Inflammatory macrophage (primary cell): ENCODE measurements at places on chromosomes 12 and 14.
A peak's percentile ranks its signal among the peaks of the same experiment; 100 is the strongest.

DNA sequence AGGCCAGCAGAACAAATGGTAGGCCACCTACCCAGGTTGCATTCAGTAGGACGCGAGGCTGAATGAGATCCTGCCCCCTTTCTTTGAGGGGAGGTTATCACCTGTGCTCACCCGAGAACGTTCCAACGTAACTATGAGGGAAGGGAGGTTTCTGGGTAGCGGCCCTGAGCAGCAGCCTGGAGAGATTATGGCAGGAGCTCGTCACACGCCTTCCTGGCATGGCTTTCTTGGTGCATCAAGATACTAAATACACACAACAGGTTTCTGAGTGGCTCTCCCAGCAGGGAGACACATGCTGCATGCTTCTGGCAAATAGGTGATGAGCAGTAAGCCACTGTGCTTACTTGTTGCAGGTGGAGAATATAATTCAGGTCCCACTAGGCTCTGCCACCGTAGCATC lies 147.7 kb downstream of the CALM1 start:
- DNase-seq = no peak

GRCh38 chr12:28578833-28579252 lies 388.6 kb downstream of the CCDC91 start:
- no peak for DNase-seq

DNA sequence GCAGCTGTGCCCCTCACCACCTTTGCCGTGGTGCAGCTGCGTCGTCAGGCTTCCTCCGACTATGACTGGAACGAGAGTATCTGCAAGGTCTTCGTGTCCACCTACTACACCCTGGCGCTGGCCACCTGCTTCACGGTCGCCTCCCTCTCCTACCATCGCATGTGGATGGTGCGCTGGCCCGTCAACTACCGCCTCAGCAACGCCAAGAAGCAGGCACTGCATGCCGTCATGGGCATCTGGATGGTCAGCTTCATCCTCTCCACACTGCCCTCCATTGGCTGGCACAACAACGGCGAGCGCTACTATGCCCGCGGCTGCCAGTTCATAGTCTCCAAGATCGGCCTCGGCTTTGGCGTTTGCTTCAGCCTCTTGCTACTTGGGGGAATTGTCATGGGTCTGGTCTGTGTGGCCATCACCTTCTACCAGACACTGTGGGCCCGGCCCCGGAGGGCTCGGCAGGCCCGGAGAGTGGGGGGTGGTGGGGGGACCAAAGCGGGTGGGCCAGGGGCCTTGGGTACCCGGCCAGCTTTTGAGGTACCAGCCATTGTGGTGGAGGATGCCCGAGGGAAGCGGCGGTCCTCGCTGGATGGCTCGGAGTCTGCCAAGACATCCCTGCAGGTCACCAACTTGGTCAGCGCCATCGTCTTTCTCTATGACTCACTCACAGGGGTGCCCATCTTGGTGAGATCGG lies 2.6 kb downstream of the GPR162 start:
- DNase-seq = no peak

- DNase-seq = peak; percentile 94
Measured at GRCh38 chr12:76588881-76589565, 29.5 kb upstream of the OSBPL8 start.

GRCh38 chr12:100105661-100106060 lies 37.0 kb downstream of the BLTP3B start:
- no peak for DNase-seq

DNA sequence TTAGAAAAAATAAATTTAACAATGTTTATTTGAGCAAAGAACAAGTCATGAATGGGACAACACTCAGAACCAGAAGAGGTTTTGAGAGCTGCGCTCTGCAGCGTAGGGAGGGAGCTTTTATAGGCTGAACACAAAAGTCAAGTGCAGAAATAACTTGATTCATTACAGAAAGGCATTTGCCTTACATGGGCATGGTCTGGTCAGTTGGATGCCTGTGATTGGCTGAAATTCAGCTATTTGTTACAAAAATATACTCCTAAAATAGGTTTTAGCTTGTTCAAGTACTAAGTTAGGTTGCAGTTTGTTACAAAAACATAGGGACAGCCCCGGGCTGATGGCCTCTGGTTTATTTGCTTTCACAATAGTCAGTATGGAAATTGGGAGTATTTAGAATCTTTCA lies 118.0 kb downstream of the NUAK1 start:
- DNase-seq = no peak

- DNase-seq = no peak
Measured at GRCh38 chr12:6040815-6041214, 83.7 kb downstream of the VWF start.

DNA sequence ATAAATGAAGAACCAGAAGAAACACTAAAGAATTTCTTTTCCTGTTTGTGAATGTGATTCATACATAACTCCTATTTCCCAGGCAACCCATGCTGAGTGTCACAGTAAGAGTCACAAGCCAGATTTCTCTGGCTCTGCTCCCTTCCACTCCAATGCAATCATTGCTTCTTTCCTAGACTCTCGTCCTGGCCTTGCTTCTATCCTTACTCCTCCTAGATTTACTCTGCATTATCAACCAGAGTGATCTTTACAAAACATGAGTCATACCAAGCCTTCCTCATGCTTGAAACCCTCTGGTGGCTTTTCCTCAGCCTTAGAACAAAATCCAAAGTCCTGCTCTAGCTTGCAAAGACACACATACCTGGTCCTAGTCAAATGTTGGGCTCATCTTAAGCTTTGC lies 13.3 kb downstream of the IL22 start:
- DNase-seq = no peak

GRCh38 chr14:25396128-25396527 lies 346.2 kb upstream of the STXBP6 start:
- DNase-seq = no peak

DNA sequence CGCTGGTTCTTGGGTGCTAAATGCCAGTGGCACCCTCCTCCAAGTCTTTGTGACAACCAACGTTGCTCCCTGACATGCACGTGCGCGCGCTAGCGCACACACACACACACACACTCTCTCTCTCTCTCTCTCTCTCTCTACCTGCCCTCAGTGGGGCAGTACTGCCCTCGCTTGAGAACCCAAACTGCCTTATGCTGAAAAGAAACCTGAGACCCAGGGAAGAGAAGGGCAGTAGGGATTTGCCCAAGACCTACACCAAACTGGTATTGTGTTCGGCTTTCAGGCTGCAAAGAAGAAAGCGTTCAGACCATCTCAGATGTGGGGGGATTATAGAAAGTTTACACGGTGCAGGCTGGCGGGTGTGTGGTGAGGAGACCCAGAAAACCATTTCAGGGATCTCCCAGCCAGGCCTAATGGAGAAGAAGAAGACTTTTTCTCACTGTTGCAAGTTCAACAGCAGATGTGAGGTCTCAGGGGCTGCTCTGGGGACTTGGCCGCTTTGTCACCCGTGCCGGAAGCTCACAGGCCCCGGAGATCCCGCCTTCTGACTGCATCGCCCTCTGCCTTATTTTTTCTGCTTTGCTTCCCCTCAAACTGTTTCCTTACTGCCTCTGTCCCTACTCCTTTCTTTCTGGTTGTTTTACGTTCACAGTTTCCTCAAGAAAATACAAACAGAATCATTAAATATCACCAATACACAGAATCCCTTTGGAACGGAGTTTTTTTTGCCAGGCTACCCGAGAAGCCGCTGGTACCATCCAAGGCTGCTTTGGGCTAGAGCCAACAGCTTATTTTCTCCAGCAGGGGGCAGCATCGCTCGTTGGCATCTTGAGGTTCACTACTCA lies 82.4 kb downstream of the PPM1A start:
- DNase-seq = peak; percentile 76

- no peak for DNase-seq
Measured at GRCh38 chr14:67071506-67071905, 117.7 kb upstream of the GARIN2 start.

- DNase-seq = no peak
Measured at GRCh38 chr12:10241727-10242126, 29.1 kb downstream of the GABARAPL1 start.

GRCh38 chr14:31712244-31713127 lies 151.3 kb downstream of the NUBPL start:
- DNase-seq = no peak

DNA sequence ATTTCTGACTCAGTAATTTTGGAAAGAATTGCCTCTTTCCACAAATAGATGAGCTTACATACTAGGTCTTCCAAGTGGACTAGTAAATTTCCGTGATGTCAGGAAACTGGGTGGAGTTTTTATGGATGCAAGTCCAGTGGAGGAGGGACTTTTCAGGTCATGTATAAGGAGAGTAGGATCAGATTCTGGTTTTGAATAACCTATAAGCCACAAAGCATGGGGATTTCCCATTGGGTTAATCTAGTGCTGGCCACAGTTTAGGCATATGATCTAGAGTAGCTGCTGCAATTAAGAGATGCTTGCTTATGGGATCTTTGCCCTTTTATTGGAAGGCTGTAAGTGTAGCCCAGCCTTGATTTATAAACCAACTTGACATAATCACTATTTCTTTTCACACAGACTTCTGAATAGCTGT lies 33.8 kb downstream of the STK38L start:
- no peak for DNase-seq

GRCh38 chr12:3935078-3935477 lies 61.9 kb upstream of the PARP11 start:
- DNase-seq = no peak

DNA sequence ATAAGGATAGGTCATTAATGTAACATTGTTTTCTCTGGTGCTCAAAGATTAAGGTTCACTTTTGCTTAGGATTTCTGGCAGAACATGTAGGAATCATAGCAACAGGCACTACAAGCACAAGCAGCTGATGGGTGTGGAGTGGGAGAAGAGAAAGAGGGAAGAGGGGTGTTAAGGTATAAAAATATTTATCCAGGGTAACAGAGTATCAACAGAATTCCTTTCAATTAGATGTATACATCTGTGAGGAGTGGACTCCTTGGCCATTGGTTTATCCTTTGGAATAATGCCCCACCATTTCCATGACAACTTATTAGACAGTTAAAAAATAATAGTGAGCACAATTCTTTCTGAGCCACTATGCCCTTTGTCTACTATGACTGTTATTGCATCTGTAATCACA lies 388.3 kb upstream of the DDHD1 start:
- DNase-seq = no peak

DNA sequence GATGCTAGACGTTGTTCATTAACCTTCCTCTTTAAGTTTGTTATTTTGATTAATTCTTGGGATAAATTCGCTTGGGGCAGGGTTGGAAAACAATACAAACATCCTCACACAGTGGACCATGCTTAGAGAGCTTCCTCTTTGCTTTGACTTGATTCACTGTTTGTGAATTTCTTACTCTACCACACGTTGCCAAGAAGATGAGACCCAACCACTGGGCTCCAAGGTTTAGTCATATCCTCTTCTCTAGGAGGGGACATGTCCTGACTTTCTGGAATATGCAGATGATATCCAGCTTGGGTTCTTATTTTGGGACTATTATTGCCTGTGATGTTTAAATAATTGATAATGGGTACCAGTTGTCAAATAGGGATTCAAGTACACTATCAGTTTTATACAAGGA lies 428.2 kb downstream of the ATP23 start:
- no peak for DNase-seq

DNA sequence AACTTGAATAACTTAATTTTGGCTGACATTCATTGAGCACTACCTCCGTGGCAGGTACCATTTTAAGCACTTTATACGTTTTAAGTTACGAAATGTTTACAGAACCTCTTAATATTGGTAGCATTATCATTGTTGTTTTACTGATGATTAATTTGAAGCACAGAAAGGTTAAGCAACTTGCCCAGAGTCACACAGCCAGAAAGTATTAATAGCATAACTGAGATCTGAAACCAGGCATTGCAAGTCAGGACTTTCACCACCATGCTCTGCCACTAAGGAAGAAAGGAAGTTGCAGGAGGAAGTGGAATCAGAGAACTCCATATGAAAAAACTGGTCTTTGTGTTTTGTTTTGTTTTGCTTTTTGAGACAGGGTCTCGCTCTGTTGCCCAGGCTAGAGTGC lies 28.2 kb upstream of the BCAT1 start:
- peak; percentile 78 for DNase-seq

DNA sequence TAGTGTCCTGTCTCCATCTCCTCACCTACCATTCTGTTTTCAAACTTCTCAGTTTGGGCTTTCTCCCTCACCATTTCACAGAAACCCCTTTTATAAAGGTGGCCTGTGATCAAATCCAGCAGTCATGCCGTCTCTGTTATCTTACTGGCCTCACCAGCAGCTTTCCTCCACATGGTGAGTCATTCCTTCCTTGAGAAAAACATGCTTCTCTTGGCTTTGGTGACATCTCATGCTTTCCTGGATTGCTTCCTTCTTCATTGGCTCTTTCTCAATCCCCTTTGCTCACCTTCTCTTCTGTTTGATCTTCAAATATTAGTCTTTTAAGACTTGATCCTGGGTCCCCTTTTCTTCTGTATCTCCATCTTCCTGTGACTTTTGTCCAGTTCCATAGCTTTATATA lies 164.9 kb downstream of the ANO4 start:
- no peak for DNase-seq

DNA sequence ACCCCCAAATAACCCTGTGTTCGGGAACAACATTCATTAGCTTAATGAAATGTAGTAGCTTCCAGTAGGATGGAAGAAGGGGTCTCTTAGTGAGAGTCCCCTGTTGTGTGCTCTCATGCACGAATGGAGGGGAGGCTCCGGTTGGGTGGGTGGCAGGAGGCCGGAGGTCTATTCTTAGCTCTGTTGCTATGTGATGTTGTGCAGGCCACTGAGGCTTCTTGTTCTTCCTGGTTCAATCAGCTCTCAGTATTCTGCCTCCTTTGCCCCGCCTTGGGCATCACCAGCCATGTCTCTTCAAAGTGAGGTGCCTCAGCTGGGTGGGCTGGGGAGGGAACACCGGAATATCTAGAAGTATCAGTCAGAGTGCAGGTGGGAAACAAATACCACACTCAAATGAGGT lies 50.8 kb downstream of the KCNA1 start:
- no peak for DNase-seq

DNA sequence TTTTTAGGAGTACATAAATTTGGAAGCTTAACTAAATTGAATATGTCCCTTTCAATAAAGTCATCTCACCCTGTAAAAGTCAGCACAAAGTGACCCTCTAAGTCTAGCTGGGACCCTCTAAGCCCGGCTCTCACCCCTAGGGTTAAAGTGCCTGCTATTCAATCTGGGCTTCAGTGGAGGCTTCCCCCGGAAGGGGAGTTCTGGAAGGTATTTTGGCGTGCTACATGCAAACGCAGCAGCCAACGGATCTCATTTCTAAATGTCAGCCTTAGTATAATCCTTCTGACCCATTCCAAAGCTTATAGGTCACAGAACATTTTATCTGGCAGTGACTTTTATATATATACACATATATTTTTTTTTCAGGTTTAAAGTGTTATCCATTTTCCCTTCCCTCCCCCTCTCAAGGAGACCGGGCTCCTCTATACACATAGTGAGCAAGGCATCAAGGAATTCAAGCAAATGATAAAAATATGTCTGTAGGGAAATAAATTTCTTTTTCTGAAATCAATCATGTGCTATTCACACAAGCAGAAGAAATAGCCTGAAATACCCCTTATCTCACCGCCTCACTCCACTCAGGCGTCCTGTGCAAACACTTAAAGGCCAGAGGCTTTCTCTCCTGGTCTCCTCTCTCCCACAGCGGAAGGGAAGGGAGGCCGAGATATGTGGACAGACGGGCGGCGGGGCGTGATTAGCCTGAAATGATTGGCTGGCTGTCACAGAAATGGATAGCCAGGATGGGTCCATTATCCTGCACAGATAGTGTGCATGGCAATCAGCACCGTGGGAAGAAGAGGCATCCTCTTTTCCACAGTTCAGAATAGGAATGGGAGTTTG lies 301.7 kb downstream of the GALC start:
- DNase-seq = no peak

GRCh38 chr12:50806176-50806575 lies 36.5 kb upstream of the TMPRSS12 start:
- no peak for DNase-seq
